ENCODE measurements at places on chromosomes 5 and 9.

- no peak for DNase-seq
These were observed 23.5 kb downstream of the GGTA1 start for GRCh38 chr9:121476156-121476555.

DNA sequence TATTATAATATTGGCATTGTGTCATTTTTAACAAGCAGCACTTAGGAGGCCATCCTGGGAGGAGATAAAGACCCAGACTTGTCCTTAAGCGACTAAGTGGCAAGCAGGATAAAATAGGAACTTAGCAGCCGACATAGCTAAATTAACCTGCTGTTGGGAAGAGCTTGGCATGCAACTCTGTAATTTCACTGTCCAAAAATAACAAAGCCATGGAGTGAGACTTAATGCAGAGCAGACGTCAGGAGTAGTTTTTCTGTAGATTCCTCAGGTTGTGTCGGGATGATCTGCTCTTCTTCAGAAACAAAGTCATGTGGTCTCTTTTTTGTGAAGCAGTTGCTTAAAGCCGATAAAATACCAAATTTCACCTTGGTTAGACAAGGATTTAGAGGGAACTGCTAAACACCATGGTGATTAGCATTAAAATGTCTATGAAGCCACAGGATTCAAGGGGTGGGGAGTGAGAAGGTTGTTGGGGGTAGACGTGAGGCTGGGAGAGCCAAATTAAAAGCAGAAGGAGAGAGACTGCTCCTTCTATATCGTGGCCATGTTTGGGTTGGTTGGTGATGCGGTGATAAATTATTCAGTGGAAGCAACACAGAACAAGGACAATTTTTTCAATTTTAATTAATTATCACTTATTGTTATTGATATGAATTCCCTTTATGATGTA is 303.0 kb downstream of the CSNK1G3 start:
- no peak for DNase-seq

DNA sequence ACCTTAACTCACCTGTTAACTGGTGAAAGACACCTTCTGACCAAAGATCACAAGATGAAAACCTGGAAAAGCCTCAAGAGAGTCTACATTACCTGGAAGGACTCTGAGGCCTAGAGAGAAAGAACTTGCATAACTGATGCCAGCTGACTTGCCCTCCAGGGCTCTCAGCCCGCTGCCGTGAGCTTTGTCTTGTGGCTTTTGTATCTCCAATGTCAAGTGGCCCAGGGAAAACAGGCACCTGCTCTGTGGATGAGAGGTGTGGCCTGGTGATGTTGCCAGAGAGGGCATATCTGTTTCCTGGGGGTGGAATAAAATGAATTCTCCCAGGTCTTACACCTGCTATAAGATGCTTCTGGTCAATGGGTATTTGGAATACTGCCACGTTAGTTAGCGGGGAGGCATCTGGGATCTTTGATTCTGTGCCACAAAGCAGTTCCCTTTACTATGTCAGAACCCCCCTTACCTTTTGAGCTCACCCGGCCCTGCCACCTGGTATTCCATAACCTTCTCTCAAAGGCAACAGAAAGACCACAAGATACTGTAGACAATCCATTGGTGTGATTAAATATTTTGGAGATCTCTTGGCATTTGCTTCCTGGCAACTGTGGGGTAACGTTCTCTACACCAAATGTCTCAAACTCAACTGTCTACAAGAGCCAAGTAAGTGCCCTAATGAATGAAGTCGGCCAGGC is 54.9 kb upstream of the N4BP3 start:
- DNase-seq: no peak

DNA sequence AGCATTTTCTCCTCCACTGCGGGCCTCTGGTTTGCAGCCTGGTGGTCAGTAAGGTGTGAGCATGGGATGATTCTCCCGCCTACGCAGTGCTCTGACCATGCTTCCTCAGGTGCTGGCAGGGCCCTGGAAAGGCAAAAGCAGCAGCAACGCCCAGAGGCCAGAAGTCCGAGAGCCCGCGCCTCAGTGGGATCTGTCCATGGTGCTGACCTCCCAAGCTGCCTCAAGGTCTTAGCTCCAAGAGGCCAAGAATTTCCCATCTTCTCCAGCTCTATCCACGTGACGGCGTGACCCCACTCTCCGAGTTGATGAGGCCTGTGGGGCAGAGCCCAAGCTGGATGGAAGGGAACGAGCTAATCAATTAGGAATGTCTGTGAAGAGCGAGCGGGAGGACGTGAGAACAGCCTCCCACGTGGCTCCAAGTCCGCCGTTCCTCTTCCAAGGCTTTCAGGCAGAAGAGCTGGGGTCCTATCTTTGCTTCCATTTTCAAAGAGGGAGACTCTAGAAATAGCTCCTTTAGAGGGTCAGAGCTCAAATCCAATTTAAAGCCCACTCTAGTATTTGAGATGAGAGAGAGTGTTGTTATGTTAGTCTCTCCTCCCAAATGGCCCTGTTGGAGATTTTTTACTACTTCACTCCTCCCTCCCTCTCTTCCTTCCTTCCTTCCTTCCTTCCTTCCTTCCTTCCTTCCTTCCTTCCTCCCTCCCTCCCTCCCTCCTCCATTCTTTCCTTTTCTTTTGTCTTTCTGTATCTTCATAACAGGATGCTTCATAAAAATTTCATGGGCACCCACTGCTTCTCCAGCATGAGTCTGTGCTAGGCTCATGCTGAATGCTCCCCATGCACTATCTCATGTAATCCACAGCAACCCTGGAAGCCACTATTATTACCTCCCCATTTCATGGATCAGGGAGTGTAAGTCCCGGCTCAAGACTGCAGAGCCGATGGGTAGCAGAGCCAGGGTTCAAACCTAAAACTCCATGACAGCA is 69.3 kb downstream of the OLFM1 start:
- DNase-seq: no peak

GRCh38 chr5:157109744-157110143 is 900 bp upstream of the HAVCR2 start:
- DNase-seq: no peak

GRCh38 chr5:19885040-19885824 is 102.8 kb downstream of the CDH18 start:
- no peak for DNase-seq

- DNase-seq: no peak
These were observed 902 bp downstream of the BDP1 start for GRCh38 chr5:71456362-71456743.

DNA sequence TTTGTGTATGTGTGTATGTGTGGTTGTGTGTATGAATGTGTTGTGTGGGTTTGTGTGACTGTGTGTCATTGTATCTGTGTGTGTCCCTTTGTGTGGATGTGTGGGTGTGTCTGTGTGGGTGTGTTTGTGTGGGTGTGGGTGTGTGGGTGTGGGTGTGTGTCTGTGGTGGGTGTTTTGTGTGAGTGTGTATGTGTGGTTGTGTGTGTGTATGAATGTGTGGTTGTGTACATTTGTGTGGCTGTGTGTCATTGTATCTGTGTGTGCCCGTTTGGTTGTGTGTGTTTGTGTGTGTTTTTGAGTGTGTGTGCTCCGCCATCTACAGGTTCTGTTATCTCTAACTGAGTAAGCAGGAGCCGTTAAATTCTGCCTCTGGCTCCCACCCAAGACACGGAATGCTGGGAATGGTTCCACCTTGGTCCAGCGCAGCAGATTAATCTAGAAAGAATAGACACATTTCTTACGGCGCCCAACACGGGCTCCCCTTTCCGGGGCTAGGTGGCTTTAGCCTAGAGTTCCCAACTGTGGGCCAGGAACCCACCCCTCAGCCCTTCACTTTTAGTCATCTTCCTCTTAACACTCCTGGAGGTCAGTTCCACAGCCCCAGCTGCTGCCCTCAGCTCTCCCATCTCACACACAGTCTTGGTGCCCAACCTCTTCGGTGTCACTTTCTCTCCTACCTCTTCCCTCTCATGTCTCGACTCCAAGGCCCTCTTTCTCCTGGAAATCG is 197.1 kb downstream of the TTLL11 start:
- no peak for DNase-seq

GRCh38 chr5:2148312-2149194 is 265.8 kb upstream of the IRX4 start:
- no peak for DNase-seq

DNA sequence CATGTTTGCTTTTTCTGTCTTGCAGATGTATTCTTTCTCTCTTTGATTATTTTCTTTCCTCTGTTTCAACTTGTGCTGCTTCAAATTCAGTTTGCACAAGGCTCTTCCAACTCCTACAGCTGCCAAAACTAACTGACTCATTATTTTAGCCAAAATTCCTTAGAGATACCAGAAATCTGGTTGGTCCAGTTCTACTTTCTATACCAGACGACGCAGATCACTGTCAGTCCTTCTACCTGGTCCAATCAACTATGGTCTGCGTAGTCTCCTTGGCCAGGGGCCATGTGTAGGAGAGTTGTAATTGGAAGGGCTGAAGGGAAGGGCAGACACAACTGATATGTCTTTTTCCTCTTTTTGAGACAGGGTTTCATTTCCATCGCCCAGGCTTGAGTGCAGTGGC is 51.9 kb upstream of the JAK2 start:
- no peak for DNase-seq

DNA sequence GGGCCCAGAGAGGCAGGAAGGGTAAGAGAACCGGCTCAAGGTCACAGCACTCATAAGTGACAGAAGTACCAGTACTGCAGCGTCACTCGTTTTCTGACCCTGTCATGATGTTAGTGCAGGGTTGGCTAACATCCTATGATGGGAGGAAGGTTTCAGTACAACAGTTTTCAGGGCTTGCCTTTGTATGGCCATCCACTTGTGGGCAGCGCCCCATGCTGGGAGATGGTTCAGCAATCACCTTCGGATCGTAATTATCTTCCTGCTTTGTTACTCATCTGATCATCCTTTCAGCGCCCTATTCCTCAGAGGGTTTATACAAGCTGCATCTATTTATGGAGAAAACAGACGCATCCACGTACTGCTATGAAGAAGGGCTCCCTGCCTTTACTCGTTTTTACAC is 2.4 kb downstream of the MAP1B start:
- DNase-seq: no peak

- no peak for DNase-seq
These were observed 1.5 kb downstream of the VDAC1 start for GRCh38 chr5:134003064-134003816.

GRCh38 chr9:127535834-127536233 is 76.2 kb upstream of the STXBP1 start:
- DNase-seq: no peak

DNA sequence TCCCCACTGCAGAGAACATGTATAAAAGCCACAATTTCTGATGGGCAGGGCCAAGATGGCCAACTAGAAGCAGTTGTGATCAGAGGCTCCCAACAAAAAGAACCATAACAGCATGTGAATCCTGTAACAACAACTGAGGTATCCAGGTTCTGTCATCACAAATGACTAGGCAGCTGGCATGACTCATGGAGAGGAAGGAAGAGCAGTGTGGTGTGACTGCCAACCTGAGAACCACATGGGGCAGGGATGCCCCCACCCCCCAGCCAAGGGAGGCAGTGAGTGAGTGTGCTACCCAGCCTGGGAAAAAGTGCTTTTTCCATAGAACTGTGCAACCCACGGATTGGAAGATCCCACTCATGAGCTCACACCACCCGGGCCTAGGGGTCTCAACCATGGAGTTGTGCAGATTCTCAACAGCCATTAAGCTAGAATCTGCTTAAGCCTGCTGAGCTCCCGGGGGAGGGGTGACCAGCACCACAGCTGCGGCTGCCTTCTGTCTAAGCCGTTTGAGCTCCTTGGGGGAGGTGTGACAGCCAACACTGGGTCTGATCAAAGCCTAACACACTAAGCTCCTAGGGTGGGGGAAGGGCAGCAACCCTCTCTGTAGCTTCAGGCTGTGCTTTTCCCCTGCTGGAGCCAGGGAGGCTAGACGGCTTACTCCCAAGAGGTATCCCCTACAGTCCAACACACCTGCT is 80.1 kb upstream of the DMAC1 start:
- DNase-seq: no peak

- no peak for DNase-seq
These were observed 95.5 kb downstream of the PDE8B start for GRCh38 chr5:77305956-77306355.

GRCh38 chr5:37047947-37048346 is 171.4 kb downstream of the NIPBL start:
- no peak for DNase-seq

- DNase-seq: no peak
These were observed 45.3 kb downstream of the CWC27 start for GRCh38 chr5:64814073-64814472.

DNA sequence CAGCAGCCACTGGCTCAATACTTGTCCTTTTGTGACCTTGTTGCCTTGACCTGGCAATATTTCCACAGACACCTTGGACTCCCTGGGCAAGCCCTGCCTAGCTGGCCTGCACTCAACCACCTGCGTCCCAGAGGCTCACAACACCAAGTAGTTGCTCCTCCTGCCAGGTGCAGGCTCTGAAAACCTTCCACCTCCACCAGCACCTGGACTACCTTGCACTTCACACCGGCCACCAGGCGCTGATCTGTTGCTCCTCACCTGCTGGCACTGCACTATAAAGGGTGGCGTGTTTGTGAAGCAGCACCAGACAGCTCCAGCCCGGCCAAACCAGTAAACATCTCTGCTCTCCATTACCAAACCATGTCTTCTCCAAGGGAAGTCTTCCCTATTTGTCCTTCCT is 997.7 kb downstream of the PTPRD start:
- DNase-seq: no peak

DNA sequence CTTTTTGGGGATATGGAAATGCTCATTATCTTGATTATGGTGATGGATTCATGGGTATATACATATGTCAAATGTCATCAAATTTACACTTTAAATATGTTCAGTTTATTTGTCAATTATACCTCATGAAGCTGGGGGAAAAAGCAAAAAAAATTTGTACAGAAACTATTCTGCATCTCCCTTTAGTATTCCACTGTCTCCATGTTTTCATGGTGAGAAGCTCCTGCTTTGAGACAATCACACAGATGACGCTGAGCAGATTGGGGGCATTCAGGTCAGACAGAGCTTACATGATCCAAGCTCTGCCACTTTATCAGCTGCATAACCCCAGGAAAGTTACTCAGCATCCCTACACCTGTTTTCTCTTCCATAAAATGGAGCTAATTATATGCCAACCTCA is 101.5 kb downstream of the PLPPR1 start:
- no peak for DNase-seq

DNA sequence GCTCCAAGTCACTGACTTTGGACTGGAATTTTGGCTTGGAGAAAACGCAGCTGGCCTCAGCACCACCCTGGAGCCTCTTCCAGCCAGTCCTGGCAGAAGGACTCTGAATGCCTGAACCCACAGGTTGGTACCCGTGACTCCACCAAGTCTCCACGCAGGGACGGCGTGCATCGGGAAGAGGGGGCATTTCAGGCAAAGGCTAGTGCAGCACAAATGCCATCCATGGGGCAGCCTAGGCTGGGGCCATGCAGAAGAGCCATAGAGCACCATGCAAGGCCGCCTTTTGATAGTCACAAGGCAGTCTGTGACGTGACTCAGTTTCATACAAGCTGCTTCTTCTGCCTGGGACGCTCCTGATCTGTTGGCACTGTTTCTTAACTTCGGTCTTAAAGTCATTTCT is 28.0 kb downstream of the GDNF start:
- no peak for DNase-seq

- no peak for DNase-seq
These were observed 491.5 kb upstream of the DAP start for GRCh38 chr5:11252523-11252922.

DNA sequence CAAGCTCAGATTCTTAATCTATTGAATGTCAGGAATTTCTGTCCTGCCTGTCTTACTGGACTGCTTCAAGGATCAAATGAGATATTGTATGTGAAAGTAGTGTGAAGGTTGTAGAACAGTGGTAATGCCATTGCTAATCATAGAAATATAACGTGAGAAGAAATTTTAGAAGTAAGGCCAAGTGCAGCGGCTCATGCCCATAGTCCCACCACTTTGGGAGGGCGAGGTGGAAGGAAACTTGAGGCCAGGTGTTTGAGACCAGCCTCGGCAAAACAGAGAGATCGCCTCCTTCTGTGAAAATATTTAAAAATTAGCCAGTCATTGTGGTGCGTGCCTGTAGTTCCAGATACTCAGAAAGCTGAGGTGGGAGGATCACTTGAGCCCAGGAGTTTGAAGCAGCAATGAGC is 5.1 kb upstream of the HSPA5 start:
- DNase-seq: no peak
